Stimulated activated CD4-positive, alpha-beta T cell treated with anti-CD3 and anti-CD28 coated beads, Interleukin-15, amount 100 ng/mL, for 1 hour (primary cell): ENCODE measurements at places on chromosomes 4 and X.

- no peak for DNase-seq
These were observed at the start of gene CPZ for GRCh38 chr4:8592366-8593263. Gene CPZ (plus strand): TSS chr4:8592765. CDS start chr4:8592834, 69 bp downstream.

DNA sequence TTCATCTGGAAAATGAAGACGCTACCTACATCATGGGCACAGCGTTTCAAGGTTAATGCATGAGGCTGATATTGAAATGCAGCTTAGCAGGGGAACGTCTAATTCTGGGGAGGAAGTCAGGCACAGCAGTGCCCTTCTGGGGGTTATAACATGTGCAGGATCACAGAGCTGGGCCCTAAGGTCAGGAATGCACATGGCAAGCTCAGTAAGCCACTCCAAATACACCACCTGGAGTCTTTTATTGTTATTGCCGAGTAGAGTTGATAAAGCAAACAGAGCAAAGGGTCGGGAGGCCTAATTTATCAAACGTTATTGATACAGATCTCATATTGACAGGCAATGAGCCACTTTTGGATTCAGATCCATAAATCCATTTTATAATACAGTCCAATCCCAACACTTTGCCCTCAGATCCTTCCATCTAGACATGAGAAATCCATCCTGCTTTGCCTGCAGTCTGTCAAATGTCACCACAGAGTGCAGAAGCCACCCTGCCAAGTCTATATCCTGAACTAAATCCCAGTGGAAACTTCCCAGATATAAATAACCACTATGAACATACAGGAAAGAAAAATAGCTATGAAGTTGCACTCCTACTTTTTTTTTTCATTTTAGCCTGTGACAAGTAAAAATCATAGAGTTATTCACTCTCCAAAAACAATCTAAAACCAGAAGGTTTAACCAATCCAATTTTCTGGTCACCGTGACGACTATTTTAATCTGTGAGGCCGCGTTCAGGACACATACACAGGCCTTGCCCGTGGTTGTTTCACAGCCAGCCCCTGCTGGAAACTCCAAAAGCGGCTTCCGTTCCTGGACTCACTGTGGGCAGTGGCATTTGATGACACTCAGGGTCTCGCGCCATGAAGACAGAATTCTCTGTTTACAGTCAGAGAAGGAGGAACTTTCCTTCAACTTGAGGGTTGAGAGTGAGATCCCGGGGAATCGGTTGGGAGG is 335.4 kb downstream of the DHX15 start:
- no peak for DNase-seq

DNA sequence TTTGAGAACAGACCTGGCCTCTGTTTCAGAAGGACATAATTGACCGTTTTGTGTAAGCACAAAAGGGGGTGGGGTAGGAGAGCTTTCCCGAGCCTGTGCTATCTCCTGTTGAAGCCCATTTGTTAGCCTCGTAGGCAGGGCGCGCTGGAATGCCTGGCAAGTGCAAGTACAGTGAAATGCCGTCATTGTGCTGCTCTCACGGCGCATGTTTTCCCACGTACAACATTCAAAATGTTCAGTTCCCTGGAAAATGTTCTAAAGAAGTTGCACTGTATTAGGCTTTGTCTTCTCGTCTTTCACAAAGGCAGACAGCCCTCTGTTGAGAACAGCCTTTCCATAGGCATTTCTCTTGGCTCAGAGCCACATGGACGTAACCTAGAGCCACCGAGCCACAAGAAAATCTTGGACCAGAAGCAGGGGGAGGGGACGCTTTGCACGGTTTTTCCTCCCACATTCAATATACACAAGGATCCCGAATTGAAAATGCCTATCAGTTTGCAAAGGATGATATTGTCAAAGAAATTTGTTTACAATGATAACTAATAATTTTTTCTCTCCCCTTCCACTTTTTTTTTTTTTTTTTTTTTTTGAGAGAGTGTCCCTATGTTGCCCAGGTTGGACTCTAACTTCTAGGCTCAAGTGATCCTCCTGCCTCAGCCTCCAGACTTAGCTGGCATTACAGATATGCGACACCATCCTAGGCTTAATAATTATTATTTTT is 54.6 kb upstream of the RAPGEF2 start:
- no peak for DNase-seq

GRCh38 chrX:31702222-31702621 is 630.4 kb upstream of the FTHL17 start:
- DNase-seq: no peak

DNA sequence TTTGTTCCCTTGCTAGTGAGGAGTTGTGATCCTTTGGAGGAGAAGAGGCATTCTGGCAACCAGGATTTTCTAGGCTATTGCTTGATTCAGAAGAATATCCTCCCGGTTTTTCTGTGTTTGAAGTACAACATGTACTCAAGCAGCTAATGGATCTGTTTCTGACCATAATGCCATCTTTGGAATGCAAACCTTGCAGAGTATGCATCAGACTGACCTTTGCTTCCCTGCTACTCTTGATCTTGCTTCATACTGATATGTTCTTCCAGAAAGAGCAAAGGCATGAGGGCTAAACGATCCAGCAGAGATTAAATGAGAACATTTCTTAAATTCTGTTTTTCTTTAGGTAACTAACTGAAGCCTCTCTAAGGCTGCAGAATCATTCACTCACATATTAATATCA is 265.4 kb upstream of the SLC7A11 start:
- DNase-seq: no peak
